ENCODE measurements at places on chromosomes 1 and 21.

GRCh38 chr1:66175581-66175980 is 358.4 kb upstream of the SGIP1 start:
- no peak for DNase-seq

- no peak for DNase-seq
These were observed 5.0 kb downstream of the ENTREP3 start for GRCh38 chr1:155250246-155250632.

DNA sequence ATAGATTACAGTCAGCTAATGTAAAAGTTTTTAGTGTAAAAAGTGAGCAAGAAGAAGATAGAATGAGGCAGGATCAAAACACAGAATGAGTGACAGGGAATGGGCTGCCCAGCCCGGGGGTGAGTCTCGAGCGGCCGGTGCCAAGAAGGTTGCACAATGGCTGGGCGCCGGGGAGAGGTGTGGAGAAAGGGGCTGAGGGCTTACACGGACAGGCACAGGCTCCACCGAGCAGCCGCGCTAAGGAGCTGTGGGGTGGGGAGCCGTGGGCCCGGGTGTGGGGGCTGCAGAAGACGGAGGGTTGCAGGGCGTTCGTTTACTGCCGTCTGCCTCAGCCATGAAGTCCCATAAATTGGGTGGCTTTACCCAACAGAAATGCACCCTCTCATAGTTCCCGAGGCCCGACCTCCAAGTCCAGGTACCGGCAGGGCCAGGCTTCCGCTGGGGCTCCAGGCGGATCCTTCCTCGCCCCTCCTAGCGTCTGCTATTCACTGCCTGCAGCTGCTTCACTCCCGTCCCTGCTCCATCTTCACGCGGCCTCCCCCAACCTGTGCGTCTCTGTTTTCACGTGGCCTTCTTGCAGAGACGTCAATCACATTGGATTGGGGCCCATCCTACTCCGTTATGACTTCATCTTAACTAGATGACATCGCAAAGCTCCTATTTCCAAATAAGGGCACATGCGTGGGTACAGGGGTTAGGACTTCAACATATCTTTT is 277.2 kb downstream of the CAMTA1 start:
- no peak for DNase-seq

- no peak for DNase-seq
These were observed 49.8 kb downstream of the HSPG2 start for GRCh38 chr1:21887216-21887736.

GRCh38 chr1:54810153-54810942 is 9.2 kb upstream of the TTC22 start:
- no peak for DNase-seq

GRCh38 chr1:210143465-210144062 is 89.0 kb upstream of the SERTAD4 start:
- no peak for DNase-seq

DNA sequence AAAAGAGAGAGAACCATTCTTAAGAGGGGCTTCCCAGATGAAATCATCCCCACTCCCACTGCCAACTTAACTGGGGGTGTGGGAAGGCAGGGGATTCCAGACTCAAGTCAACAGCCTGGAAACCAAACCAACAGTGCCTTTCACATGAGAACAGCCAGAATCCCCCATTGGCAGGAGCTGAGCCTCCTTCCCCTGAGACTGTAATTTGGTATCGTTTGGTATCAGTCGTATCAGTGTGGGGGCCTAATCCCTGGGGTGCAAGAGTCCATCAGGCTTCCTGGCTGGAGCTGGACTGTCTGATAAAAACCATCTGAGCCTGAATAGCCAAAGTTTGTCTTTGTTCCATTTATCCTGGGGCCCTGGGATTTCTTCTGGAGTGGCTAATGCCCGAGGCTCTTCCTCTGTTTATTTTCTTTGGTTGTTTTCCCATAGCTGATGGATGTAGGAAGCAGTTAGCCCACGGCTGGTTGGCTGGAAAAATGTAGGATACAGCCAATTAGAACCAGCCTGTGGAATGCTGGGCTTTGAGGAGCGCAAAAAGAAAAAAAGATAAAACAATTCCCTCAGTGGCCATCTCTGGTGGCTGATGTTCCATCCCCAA is 84.6 kb downstream of the LAMC2 start:
- no peak for DNase-seq

DNA sequence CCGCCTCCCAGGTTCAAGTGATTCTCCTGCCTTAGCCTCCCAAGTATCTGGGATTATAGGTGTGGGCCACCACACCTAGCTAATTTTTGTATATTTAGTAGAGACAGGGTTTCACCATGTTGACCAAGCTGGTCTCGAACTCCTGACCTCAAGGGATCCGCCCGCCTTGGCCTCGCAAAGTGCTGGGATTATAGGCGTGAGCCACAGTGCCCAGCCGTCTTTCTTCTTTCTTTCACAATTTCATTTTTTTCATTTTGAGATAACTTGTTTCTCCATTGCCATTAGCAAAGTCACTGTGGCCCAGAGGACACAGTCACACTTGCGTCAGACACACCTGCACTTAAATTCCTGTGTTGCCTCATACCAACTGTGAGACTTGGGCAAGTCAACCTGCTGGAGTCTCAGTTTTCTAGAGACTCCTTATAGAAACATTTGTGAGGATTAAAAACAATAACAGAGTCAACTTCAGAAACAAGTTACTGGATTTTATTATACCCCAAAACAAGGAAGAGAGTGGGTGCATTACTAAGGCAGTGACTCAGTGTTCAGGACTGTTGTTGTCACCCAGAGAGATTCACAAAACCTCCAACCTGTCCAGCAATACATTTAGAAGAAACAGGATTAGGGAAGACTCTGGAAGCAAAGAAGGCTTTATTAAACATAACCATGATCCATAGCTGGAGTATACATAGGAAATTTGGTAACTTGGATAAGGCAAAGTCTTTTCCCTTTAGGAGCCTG is 2.6 kb downstream of the TEDDM1 start:
- DNase-seq = no peak

- no peak for DNase-seq
These were observed at the start of gene LYPLA2 for GRCh38 chr1:23790696-23791515. LYPLA2 (plus strand) TSS chr1:23791145; CDS start chr1:23792683, 1,538 bp downstream.

DNA sequence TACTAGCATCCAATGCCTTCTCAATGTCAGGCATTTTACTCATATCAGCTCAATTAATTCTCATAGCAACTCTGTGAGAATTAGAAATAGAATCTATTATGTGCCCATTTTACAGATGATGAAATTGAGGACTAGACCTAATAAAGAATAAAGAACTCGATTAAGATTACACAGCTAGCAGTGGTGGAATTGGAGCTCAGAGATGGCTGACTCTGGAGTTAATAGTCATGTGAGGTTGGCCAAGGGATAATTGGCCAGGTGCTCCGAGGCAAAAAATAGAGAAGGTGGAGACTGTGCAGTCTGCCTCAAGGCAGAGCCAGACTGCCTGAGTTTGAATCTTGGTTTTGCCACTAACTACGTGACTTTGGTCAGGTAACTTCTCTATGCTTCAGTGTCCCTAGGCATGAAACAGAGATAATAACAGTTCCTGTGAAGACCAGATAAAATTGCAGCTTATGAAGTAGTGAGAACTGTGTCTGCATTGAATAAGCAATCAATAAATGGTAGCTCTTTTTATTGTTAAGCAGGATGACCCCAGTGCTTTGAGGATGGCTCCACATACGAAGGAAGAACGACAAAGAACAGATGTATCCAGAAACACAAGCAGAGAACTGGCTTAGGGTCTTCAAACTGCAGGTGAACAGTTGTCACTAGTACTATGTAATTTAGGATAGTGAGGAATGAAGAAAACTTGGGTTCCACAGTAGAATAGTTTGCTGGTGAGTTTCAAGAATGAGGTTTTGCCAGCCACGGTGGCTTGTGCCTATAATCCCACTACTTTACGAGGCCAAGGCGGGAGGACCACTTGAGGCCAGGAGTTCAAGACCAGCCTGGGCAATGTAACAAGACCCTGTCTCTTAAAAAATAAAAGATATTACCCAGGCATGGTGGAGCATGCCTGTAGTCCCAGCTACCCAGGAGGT is 6.9 kb upstream of the CCSAP start:
- no peak for DNase-seq

- no peak for DNase-seq
These were observed at the start of gene DOCK7 for GRCh38 chr1:62687903-62688686. DOCK7 (minus strand) TSS chr1:62688386; CDS start chr1:62688264, 122 bp downstream.

DNA sequence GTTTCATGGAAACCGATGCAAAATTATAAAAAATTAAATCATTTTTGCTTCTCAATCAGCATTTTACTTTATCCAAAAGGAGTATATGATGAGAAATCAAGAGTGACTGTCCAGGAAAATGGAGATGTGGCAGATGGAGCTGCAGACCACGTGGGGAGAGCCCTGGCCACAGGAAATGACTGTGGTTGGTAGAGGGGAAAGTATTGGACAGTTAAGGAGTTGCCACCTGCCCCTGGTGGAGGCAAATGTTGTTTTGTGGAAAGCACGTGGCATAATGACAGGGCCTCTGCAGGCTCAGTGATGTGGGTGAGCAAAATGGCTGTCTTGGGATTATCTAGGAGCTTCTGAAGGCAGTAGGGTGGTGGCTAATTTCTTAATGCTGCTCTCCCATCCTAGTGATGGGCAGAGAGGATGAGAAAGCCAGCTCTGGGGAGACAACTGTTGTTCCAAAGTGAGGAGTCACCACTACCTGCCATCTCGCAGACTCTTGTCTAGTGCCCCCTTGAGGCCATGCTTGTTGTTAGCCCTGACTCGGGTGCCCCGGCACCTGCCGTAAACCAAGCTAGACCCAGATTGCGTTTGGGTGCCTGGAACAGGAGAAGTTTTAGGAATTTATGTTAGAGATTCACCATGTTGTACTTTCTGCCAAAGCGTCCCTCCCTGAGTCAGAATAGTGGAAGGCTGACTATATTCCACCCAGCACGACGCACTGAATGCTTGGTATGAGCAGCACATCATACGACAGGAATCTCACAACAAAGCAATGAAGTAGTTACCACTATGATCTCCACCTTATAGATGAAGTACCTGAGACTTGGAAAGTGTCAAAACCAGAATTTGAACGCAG is 144.0 kb downstream of the ROR1 start:
- DNase-seq = no peak

DNA sequence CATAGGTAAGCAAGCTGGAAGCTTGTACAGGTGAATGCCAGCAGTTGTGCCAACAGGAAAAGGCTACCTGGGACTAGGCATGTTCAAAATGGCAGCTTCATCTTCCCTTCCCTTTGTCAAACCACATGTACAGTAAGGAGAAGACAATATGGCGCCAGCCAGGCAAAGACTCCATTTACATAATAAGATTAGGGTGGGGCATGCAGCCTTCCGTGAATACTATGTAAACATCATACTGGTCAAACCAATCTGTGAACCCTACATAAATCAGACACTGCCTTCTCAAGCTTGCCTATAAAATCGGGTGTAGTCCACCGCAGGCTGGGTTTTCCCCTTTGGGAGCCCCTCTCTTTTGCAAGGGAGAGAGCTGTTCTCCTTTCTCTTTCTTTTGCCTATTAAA is 24.6 kb downstream of the ATF3 start:
- no peak for DNase-seq

DNA sequence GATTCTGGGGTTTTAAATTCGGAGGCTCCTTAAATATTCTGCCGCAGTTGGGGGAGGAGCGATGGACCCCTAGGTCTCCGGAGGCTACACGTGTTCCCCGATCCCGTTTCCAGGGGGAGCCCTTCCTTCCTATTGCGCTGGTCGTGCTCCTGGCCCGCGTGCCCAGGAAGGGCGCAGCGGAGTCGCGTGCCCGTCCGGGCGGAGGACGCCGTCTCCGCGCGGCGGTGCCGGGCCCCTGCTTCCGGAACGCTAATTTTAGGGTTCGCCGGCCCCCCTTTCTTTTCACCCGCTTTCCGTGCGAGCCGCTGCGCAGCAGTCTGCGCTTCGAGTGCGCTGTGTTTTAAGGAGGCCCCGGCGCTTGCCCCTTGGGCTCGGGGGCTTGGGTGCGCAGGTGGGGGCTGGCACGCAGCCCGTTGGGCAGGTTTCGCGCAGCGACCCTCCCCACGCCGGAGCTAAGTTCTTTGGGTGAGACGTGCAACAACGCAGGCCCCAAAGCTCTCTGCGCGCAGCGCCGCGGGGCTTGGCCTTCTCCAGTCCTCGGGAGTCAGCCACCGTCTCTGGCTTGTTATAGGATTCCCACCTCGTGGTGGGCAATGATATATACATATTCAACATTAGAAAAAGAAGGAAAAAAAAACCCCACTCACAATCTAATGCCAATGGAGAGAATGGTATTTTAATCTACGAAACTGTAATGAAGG is 43.5 kb upstream of the DNAJC6 start:
- DNase-seq = no peak

DNA sequence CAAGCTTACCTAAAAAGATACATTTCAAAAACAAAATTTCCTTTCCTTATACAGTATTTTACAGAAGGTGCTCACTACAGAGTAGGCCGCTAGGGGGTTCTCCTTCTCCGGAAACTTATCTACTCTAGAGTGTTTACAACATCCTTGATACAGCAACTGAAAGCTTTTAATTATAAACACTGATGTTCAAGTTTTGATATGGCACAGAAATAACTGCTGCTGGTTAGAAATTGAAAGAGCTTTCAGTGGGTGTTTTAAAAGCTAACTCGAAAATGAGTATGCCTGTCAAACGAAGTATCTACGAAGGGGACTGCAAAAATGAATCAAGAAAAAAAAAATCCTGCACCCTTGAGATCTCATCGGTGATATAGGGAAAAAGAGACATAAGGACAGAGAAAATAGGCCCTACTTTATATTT is 1.0 kb downstream of the YOD1 start:
- DNase-seq = no peak

GRCh38 chr1:152067150-152067549 is 21.7 kb downstream of the TCHHL1 start:
- no peak for DNase-seq

GRCh38 chr1:203173566-203173965 is 2.1 kb downstream of the MYBPH start:
- DNase-seq = no peak

- DNase-seq = no peak
These were observed 2.0 kb downstream of the C1orf116 start for GRCh38 chr1:207030522-207031009.

GRCh38 chr1:2226525-2227345 is 1.4 kb upstream of the SKI start:
- no peak for DNase-seq

DNA sequence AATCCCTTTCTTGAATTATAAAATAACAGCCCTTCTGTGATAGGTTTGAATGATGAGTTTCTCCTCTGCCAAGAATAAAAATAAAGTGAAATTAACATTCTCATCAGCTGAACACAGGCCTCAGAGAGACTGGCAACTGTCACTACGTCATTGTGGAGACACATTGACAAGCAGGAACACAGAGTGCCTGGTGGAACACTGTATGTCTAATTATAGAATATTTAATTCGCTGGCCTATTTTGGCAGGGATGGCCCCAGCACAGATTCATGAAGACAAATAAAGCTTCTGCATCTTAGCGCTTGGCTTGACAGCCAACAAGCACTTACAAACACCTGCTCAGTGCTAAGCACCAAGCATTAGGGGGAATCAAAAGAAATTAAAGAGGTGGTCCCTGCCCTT is 52.0 kb upstream of the SMYD2 start:
- DNase-seq = no peak

- DNase-seq = no peak
These were observed 45.0 kb upstream of the KIRREL1 start for GRCh38 chr1:157948312-157949073.

DNA sequence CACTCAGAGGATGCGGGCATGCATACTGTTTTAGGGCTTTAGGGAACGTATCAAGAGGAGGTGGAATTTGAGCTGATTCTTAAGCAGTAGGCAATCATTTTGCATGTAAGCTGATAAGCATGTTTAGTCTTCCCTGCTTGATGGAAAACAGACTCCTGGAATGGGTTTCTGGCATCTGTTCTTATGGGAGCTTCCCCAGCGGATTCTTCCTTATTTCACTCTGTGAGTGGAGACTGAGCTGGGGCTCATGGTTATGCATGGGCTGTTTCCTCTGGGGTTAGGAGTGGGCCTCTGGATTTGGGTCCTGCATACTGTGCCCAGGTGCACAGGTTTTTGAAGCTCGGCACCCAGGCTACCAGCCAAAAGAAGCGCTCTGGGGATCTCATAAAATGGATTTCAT is 93.4 kb downstream of the DIRAS3 start:
- no peak for DNase-seq

All from epithelial cell of proximal tubule (primary cell).